Activated CD4-positive, alpha-beta T cell treated with anti-CD3 and anti-CD28 coated beads, Interleukin-2, amount 50 U/mL, for 1 hour (primary cell): ENCODE measurements at places on chromosomes 16 and 17.

DNA sequence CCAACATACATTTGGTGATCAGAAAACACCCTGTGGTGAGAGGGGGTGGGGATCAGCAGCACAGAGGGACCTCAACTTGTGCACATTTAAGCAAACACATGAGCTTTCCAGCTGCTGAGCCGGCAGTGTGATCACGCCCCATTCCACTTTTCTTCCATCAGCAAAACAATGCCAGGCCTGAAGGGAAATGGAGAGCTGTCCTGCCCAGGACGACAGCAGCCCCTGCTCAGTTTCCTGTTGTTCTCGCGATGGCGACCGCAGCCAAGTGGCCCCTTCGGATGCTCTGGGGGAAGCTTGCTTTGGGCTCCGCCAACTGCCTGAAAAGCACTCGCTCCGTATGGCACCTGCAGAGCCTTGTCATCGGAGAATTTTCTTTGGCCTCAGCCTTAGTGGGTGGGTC, 272.3 kb downstream of the FOXL1 start:
- no peak for DNase-seq

GRCh38 chr17:14323522-14323981, 22.7 kb downstream of the HS3ST3B1 start:
- DNase-seq = no peak

DNA sequence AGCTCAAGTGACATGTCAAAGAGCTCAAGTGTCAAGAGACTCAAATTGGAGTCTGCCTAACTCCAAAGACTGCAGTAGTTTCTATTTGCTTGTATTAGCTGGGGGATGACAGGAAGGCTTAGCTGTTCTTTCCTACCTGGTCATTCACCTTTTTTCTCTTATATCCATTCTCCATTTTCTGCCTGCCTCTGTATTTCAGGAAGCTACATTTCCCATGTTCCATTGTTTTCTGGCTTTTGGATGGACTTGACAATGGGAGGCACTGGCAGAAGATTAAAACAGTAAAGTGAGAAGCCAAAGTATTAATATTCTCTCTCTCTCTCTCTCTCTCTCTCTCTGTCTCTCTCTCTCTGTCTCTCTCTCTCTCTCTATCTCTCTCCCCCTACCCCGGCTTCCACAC, 135.7 kb upstream of the ADAMTS18 start:
- no peak for DNase-seq

GRCh38 chr16:24328835-24329452, 72.8 kb downstream of the CACNG3 start:
- no peak for DNase-seq
